ENCODE measurements at places on chromosomes 12 and 14.

DNA sequence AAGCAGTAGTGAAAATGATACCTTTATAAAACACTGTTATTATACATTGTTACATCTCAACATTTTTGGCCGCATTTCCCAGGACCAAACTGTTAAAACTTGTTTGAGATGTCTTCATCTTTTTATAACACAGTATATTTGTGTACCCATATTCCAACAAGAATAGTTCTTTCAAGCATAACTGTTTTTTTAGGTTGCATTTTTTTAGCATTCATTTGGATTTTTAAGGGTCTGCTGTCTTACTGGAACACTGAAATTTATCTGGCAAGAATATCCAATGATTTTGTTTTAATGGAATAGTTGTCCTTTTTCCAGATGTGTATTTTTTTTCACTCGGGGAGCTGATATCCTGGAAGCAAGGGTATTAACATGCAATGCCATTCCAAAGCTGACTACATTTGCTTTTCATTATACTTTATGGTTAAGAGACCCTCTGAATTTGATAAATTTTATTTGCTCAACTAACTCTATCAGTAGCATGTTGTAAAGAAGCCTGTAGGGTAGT lies 8.9 kb upstream of the NAV3 start:
- no peak for DNase-seq

DNA sequence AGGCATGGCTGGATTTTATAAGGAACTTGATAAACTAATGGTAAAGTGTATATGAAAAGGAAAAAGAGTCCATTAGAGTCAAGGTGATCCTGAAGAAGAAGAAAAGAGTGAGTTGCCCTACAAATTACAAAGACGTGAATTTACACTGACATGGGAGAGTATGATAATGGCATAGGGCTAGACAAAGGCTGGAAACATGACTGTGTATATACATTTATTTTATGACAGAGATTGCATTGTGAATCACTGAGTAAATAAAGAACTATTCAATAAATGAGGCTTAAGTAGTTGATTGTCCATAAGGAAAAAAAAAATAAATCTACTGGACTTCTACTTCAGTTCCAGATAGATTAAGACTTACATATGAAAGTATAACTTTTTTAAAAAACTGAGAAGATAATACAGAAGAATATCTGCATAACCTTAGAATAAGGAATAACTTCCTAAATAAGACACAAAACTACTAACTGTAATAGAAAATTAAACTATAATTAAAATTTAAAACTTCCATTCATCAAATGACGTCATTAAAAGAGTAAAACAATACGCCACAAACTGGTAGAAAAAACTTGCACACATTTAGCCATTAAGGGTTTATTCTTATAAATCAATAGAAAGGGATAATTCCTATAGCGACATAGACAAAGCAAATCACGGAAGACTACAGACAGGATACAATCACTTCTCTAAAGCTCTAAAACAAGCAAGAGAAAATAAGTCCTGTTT lies 278.5 kb downstream of the NOVA1 start:
- DNase-seq, result no peak

DNA sequence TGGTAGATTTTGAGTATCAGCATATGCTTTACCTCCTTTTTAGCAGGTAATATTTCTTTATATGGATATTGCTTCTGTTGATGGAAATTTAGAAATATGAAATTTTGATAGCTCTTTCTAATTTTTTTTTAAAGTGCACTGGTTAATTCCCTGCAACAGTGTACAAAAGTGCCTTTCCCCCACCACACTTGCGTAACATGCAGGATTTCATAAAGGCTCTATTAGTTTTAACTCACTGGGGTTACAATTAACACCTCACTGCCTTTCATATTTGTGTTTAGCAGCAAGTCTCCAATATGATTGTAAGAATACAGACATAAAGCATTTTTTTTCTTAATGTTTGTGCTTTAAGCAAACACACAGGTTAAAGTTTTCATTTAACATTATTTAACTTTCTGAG lies 25.6 kb downstream of the MNAT1 start:
- DNase-seq, result no peak

DNA sequence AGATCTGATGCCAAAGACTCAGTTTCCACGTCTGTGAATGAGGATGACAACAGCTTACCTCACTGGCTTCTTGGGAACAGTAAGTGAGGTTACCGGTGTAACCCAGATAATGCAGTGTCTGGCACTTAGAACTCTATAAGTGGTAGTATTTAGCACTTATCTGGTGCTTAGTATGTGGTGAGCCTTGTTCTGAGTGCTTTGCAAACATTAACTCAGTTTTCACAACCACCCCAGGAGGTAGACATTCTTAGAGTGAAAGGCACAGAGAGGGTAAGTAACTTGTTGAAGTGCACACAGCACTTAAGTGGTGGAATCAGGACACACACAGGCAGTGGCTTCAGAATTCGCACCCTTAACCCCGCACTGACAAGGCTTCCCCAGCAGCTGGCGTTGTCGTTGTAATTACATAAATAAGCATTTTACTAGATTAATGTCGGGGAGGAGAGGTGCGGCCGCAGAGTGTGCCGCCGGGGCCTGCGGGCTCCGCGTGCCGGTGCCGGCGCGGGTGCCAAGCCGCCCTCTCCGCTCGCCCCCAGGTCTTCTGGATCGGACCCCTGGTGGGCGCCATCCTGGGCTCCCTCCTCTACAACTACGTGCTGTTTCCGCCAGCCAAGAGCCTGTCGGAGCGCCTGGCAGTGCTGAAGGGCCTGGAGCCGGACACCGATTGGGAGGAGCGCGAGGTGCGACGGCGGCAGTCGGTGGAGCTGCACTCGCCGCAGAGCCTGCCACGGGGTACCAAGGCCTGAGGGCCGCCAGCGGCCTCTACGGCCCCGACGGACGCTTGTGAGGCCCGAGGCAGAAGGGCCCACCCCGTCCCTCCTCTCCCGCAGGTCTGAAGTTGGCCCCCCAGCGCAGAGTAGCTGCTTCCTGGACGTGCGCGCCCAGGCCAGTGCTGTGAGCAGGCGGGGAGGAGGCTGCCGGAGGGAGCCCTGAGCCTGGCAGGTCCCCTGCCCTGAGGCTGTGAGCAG lies 4.6 kb downstream of the AQP2 start:
- no peak for DNase-seq

DNA sequence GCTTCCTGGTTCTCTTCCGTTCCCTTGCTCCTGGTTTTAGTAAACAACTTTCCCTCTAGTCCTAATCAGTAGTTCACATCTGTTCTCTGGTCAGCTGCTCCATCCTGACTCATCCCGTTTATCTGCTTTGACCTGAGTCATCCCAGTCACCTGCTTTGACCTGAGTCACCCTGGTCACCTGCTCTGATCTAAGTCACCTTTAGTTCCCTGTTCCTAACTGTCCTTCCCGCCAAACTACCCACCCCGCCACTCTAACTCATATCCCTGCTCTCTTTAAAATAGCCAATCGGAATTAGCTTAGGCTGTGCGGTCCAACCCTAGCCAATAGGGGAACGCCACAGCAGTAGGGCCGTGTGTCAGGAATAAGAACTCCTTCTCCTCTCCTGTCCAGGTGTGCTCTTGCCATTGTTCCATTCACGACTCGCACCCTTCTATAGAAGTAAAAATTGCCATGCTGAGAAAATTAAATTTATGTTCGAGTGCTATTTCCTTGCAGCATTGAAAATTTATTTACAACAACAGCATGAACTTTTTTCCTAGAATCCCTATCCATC lies 3.1 kb upstream of the ANKRD33 start:
- peak; percentile 66 for DNase-seq

GRCh38 chr12:91111366-91112325 lies at the start of gene LUM:
Gene LUM (minus strand): TSS chr12:91111494. CDS start chr12:91108979, 2,515 bp downstream.
- DNase-seq, result no peak

- no peak for DNase-seq
Measured at GRCh38 chr12:65754744-65755595, 69.3 kb upstream of the HMGA2 start.

DNA sequence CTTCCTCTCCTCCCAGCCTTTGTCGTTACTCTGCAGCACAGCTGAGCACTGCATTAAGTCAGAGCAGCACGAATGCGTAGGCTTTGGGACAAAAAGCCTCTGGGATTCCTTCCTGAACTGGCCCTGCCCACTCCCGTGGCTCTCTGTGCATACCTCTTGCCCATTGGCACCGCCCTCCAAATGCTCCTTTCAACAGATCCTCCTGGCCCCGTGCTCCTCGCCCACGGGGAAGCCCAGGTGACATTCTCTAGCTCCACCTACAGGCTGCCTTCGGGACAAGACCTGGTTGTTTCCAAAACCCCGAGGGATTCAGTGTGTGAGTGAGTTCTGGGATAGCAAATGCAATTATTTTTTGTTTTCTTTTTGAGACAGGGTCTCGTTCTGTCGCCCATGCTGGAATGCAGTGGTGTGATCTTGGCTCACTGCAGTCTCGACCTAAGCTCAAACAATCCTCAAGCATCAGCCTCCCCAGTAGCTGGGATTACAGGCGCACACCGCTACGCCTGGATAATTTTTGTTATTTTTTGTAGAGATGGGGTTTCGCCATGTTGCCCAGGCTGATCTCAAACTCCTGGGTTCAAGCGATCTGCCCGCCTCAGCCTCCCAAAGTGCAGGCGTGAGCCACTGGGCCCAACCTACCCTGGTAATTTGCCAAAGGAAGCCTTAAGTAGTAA lies 17.9 kb upstream of the TDRD9 start:
- peak; percentile 74 for DNase-seq

DNA sequence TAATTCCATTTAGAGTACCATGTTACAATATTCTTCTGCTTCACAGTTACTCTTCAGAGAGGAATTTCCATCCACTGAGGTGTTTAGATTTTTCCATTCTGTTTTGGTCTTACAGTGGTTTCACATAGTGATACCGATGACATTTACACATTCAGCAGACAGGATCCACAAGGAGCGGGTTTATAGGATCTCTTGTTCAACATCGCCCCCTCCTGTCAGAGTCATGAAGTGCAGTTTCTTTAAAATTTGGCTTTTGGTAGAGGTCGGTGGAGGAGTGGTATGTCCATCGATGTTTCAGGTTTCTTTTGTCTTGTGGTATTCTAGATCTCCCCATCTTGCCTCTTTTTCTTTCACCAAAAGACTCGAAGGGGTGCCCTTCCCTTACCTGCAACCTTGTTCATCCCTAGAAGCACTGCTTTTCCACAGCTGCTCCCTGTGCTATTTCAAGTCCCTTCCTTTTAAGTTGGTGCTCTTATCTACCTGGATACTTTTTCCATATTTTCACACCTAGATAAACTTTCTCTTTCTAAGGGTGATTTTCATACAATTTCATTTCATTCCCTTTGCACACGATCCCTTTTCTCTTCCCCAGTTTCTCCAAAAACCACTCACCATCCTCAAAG lies 181.3 kb downstream of the ITPR2 start:
- no peak for DNase-seq

GRCh38 chr12:121697093-121697698 lies 15.4 kb upstream of the TMEM120B start:
- no peak for DNase-seq

DNA sequence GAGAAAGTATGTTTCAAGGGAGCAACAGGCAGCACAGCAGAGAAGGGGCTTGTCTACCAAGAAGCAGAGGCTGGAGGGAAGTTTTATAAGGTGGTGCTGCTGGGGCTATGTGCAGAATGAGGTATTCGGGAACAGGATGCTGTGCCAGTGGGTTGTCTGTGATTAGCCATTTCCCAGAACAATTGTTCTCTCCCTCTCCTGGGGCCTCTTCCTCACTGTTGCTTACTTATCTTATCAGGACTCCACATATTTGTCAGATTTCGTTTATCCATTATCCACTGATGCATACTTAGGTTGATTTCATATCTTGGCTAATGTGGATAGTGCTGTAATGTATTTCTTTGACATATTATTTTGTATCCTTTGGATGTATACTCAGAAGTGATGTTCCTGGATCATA lies 195.1 kb upstream of the RTL1 start:
- no peak for DNase-seq

- DNase-seq, result peak; percentile 14
Measured at GRCh38 chr12:19129486-19130223, at the start of gene PLEKHA5. Gene PLEKHA5 (plus strand): TSS chr12:19129733. CDS start chr12:19129800, 67 bp downstream.

DNA sequence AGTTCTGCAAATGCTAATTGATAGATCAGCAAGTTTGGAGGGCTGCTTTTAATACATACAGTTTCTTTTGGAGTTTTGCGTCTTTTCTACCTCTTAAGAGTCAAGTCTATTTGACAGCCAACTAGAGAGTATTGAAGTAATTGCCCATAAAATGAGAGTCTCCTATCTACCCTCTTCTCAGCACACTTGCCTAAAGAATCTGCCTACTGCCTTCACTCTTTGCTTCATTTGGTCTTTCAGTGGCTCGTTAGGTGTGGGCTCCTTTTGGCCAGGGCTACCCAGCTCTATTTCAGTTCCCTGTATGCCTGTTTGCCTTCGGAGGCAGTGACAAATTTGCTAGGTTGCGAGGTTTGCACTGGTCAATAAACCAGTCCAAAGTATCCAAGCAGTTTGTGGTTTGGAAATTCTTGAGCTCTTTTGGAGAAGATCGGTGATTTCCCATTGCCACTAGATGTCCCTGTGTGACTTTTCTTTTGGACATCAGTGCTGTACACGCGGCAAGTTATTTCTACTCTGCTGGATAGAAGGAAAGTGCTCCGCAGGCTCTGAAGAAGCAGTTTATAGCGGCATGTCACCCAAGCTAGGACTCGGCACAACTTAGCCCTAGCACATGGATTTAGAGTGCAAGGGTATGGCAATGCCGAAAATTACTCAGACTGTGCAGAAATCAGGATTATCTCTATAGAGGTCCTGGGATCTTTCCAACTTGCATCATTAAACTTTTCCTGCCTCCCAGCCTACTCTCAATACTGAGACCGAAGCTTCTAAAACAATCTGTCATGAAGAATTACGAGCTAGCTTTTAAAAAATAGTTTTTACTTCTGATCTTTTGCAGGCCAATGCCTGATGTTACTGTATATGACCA lies 38.6 kb downstream of the MGST1 start:
- peak; percentile 14 for DNase-seq

DNA sequence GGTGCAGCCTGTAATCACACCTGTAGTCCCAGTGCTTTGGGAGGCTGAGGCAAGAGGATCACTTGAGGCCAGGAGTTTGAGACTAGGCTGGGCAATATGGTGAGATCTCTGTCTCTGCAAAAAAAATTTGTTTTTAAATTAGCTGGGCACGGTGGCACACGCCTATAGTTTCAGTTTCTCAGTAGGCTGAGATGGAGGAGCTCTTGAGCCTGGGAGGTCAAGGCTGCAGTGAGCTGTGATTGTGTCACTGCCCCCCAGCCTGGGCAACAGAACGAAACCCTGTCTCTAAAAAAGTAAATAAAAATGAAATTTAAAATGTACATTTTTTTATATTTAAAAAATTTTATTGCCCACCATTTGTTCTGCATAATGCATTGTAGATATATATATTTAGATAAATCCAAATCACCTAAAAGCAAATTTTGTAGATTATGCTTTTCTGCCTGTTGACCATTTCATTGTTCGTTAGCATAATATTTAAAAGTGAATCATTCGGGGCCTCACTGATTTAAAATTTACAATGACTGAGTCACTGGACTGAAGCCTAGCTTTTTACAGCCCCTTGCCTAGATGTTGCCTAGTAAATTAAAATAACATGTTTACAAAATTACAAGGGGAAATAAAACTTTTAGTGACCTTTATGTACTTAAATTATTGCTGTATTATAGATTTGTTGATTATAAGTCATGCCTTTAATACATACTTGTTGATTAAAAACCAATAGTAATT lies 87.9 kb downstream of the USP15 start:
- no peak for DNase-seq
